CD8-positive, alpha-beta memory T cell (primary cell): ENCODE measurements at places on chromosomes 1 and 21.

GRCh38 chr1:203625628-203626019, 1.0 kb upstream of the ATP2B4 start:
- DNase-seq = peak; percentile 81

GRCh38 chr1:147641291-147641690, 29.0 kb downstream of the ACP6 start:
- DNase-seq = no peak

DNA sequence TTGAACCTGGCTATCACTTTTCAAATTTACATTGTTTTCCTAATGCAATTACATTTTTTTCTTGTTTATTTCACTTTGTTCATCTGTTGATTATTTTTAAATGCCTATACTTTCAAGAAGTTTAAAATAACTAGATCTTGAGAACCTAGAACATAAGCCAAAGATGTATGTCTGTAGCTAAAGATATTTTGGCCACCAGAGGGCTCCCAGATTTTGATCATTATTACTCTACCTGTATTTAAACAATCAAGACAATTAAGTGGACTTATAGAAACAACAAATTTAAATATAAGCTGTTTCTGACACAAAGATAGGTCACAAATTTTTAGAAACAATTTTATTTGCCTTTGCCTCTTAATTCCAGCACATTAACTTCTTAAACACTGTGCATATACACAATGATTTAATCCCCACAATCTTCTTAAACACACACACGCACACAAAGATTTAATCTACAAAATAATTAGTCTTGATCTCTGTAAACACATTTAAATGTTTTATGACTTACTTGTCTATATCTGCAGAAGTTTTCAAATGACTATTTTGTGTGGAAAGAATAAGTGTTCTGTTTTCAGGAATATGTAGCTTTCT, 380.0 kb downstream of the DSCAM start:
- no peak for DNase-seq

- no peak for DNase-seq
Measured at GRCh38 chr21:15061747-15062605, 2.8 kb downstream of the NRIP1 start.

GRCh38 chr1:172293429-172293828, 127.1 kb upstream of the C1orf105 start:
- DNase-seq = no peak

- peak; percentile 66 for DNase-seq
Measured at GRCh38 chr1:181159451-181160140, 71.1 kb downstream of the IER5 start.

- no peak for DNase-seq
Measured at GRCh38 chr1:7847599-7847998, 5.3 kb downstream of the UTS2 start.

- DNase-seq = no peak
Measured at GRCh38 chr21:28548291-28548690, 444.4 kb downstream of the LTN1 start.
